Stimulated activated CD4-positive, alpha-beta T cell treated with anti-CD3 and anti-CD28 coated beads, TNF-alpha, amount 100 ng/mL, for 4 hours (primary cell): ENCODE measurements at places on chromosomes 7 and 10.

- no peak for DNase-seq
These were observed 1.8 kb downstream of the CHRM2 start for GRCh38 chr7:136869991-136870865.

GRCh38 chr10:92880233-92880861 lies 32.0 kb downstream of the EXOC6 start:
- no peak for DNase-seq

GRCh38 chr7:143499743-143500348 lies 22.2 kb downstream of the TAS2R41 start:
- DNase-seq: no peak

DNA sequence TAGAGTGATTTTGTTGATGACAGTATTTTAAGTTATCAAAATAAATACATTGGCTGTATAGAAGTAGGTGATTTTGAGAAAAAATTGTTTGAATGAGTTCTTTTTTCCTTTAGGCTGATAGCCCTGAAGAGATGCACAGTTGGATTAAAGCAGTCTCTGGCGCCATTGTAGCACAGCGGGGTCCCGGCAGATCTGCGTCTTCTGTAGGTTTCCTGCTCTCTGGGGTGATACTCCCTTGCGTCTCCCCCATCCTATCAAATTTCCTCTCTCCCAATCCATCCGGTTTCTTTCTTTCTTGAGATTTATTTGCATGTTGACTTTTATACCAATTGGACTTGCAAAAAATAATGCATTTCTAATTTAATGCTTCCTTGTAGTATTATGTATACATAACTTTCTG lies 27.6 kb upstream of the ARMS2 start:
- DNase-seq: no peak

- no peak for DNase-seq
These were observed 2.0 kb downstream of the CYP26C1 start for GRCh38 chr10:93062514-93063143.

DNA sequence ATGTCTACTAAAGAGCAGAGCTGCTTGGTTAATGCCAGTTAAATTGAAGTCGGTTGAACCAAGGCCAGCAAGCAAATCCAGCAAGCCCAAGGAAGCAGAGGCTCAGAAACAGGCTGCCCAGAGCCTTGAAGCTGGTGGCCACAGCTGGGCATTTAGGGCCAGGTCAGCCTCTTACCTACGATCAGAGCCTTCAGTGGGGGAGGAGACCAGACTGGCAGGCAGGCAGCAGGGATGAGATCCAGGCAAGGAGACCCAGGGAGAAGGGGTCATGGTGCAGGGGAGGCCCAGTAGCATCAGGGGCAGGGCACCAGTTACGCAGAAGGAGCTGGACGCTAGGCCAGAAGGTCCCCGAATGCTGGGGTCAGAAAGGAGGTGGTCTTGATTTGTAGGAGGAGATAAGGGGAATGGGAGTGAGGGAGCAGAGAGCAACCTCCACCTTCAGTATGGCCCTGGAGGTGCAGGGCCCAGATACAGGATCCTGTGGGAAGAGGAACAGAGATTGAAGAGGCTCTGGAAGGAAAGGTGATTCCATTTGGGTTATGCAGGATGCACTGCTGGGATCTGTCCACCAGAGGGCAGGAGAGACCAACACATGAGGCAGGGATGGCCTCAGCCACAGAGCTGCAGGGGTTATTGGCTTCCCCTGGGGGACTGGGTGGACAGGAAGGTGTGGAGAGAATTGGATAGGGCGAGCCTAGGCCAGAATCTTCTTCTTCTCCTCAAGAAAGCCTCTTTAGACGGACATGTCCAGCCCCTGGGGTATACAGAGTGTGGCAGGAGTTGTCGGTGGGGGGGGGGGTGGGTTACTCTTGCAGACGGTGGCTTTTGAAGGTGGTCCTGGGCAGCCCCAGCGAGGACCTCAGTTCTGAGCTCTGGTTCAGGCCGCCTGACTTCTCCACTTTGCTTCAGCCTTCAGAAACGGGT lies 132.6 kb upstream of the PODXL start:
- DNase-seq: peak; percentile 15

DNA sequence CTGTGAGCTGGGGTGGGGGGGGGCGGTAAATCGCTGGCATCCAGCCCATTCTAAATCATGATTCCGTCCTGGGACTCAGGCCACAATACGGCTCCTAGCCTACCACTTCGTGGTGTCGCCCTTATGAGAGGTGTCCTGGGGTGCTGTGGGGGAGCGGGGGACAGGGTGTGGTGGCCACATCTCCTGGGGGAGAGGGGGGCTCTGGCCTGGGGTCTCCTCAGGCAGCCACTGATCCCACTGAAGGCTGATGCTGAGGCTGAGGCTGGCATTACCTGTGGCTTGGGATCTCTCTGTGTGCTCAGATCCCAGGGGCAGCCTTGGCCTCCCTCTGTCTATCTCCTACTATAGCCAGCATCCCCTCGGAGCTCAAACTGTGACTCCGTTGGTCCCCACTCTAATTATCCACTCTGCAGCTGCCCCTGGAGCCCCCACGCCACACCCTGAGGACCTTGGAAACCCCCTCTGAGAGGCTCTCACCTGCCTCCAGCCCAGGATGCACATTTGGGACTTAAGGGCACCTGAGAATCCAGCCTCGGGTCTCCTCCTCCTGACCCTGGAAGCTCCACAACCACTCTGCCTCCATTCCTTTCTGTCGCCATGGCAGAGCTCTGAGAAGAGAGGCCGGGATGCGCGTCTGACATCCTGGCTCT lies 249.3 kb upstream of the TCERG1L start:
- no peak for DNase-seq

DNA sequence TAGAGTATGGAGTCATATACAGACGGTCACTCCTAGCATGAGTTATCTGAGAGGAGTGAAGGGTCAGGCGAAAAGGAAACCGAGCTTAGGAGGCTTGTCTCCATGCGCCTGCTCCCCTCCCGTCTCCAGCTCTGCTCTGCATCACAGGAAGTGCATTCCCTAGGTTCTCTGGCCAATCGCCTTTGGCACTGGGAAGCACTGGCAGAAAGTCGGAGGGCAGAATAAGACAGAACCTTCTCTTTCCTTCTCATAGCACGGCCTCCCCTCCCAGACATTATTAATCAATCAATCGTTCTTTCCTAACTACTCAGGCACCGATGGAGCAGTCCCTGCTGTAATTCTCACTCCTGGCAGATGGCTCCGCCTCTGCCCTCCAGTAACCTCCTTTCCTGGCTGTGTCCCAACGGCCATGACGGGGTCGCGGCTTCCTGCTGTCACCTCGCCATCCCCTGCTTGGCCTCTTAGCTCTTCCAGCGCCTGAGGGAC lies 177.1 kb downstream of the FRMD4A start:
- DNase-seq: no peak

GRCh38 chr7:73443548-73444255 lies 10.1 kb downstream of the FZD9 start:
- DNase-seq: no peak

GRCh38 chr7:133253519-133253875 lies 619 bp downstream of the EXOC4 start:
- no peak for DNase-seq

DNA sequence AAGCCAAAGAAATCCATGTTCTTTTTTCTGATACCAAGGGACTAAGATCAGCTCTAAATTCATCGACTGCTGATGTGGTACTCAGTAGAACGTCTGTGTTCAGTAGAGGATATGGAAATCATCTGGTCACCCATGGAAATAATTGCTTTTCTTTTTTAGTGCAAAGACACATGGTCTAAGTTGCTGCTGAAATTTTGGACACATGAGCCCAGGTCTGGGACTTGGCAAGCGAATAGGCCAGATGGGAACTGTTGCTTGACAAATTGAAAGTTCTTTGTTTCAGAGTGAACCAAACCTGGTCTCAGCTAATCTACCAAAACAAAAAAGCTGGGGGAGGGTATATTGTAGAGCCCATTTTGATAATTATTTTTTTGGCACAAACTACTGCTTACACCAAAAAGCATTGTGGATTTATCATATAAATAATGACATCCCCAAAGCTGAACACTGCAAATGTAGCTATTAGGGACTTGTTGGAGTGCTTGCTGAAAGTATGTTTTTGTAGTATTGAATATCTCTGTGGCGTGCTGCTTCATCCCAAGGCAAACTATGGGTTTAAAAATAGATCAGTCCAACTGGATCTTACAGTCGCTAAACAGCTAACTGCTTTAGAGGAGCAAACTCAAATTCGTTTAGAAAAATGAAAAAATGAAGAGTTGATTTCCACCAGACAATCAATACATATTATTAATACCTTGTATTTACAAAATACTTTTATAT lies 144.7 kb downstream of the TRIL start:
- no peak for DNase-seq

GRCh38 chr10:31819391-31819820 lies 109.2 kb downstream of the ARHGAP12 start:
- no peak for DNase-seq

DNA sequence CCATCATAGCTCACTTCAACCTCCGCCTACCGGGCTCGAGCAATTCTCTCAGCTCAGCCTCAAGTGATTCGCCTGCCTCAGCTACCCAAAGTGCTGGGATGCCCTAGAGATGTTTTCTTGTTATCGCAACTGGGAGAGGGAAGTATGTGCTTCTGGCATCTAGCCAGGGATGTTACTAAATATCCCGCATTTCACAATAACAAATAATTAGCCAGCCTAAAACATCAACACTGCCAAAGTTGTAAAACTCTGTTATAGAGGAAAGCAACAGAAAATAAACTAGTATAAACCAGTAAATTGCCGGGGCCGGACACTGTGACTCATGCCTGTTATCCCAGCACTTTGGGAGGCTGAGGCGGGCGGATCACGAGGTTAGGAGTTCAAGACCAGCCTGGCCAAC lies 7.2 kb downstream of the INA start:
- DNase-seq: no peak

DNA sequence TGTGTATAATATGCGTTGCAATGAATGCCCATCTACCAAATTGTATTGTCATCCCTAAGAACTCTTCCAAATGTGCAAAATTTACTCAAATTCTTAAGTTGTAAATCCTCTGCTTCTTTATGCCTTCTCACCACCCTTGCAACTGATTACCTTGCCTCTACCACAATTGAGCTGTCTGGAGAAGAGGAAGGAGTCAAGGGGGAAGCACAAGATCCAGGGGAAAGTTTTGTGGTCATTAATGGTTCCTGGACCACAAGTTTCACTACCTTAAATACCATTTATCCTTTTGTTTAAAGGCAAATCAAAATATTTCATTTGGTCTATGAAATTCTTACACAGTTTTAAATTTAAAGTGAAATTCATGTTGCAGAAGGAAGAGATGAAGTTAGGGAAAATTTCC lies 16.7 kb downstream of the CRPPA start:
- no peak for DNase-seq

DNA sequence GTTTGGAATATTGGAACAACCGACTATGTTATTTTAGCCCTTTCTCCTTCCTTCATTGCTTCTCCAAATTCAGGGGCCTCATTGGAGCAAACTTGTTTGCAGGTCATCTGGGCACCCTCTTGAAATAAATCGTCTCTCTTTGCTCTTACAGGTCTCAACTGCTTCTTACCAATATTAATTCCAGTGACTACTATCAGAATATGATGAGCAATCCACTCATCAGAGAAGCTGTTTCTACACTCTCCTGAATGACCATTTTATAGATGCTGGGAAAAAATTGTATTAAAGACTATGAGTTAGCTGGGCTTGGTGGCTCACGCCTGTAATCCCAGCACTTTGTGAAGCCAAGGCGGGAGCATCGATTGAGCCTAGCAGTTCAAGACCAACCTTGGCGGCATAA lies 12.5 kb upstream of the HNRNPF start:
- no peak for DNase-seq

DNA sequence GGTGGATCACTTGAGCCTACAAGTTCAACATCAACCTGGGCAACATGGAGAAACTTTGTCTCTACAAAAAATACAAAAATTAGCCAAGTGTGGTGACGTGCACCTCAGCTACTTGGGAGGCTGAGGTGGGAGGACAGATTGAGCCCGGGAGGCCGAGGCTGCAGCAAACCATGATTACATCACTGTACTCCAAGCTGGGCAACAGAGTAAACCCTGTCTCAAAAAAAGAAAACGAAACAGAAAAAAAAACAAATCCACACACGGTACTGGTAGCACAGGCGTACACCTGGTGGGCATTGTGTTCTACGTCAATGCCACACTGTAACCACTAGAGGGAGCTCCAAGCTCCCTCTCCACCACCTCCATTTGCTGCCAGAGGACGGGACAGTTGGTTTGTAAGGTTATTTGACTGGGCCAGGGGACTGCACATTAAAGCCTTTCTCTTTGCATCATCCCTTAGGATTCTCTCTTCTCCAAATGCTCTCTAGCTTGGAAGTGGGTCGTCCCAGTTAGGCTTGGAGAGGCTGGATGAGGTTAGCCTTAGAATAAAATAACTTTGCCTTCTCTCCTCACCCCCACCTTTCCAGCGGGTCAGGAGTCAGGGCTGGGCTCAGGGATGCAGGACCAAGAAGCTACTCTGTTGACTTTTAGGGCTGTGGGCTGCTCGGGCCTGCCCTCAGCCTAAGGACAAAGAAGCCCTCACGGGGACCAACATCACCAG lies 130.8 kb downstream of the SORBS1 start:
- DNase-seq: peak; percentile 5

DNA sequence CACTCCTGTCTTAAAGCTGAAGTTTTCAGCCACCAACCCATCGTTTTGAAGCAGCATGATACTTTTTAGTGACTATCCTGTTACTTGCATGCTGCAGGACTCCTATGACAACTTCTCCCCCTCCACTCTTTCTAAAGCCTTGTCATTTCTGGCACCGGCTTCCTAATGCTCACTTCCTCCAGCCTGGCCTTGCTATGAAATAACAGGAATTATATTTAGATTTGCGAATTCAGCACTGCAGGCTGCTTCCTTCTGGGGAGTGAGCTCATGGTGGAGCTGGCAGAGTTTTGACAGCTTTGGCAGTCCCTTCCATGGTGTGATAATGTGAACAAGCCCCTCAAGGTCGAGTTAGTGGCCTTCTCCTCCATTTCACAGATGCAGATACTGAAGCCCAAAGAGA lies 13.4 kb downstream of the BLNK start:
- no peak for DNase-seq

GRCh38 chr7:111771638-111772037 lies 209.3 kb upstream of the IMMP2L start:
- DNase-seq: no peak

GRCh38 chr10:70863470-70864160 lies 24.8 kb downstream of the PCBD1 start:
- DNase-seq: no peak

GRCh38 chr7:143126146-143126545 lies 5.7 kb upstream of the PIP start:
- no peak for DNase-seq

GRCh38 chr7:135352285-135352684 lies 118.6 kb downstream of the STRA8 start:
- no peak for DNase-seq

GRCh38 chr10:69734797-69735468 lies 66.8 kb upstream of the COL13A1 start:
- DNase-seq: no peak

DNA sequence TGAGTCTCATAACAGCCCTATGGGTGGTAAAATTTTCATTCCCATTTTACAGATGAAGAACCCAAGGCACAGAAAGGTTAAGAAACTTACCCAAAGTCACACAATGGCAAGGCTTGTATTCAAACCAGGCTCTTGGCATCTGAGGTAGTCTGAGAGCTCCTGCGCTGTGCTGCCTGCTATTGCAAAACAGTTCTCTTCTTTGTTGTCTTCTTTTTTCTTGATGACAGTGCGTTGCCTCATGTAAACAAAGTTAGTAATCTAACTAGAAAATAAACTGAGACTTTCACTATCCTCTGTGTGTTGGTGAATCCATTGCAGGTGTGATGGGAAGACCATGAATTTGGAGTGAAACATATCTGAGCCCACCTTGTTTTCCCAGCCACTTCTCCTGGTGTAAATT lies 240.8 kb downstream of the PTEN start:
- no peak for DNase-seq
